Activated CD4-positive, alpha-beta T cell treated with anti-CD3 and anti-CD28 coated beads, Interleukin-10, Interleukin-2, amounts not matched to agents 100 ng/mL and 50 ng/mL, durations not matched to agents 16 hours and 8 hours (primary cell): ENCODE measurements at places on chromosomes 6 and 20.

DNA sequence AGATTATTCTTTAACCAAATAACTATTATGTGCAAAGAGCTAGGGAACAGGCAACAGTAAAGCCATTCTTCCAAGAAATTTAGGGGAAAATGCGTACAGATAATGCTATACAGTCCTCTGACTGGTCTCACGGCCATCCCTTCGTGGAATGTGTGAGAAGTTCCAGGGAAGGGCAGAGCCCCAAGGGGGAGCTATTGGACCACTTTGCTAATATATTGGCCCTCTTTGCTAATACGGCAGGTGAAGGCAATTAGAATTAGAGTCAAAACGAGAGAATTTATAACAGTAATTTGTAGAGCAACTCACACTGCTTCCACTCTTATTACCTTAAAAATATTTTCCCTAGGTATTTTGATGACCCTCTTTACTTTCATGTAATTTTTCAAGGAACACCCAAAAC lies 140.4 kb downstream of the IMPG1 start:
- no peak for DNase-seq

DNA sequence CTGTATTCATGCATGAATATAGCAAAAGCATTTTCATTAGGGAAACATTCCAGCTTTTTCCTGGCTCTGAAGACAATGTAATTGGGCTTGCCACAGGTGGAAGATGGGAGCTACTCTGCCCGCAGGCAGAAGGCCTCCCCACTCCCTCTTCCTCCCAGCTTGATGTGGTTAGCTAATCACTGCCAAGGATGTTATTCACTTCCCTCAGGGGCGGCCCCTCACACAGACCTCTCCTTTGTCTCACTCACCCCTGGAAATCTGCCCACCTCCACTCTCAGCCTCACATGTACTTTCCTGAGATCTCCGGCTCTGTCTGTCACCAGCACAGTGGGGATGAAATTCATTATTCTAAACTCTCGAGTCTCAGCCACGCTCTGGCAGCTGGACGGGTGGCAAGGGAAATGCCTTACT lies 100.7 kb downstream of the ANKRD60 start:
- no peak for DNase-seq

DNA sequence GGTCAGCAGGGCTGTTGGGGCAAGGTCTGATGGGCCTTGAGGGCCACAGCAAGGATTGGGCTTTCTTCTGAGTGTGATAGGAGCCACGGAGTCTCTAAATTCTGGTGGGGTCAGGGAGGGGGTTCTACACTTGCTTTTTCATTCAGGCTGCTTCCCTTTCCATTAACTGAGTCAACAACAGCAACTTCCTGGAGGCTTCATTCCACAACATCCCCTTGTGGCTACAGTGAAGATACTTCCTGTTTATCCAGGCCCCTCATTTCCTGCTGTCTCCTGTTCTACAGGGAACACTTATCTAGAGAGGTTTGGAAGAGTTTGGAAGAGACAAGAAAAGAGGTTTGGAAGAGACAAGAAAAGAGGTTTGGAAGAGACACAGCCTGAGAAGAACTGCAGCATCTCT lies 144.8 kb upstream of the ENPP5 start:
- DNase-seq = no peak

DNA sequence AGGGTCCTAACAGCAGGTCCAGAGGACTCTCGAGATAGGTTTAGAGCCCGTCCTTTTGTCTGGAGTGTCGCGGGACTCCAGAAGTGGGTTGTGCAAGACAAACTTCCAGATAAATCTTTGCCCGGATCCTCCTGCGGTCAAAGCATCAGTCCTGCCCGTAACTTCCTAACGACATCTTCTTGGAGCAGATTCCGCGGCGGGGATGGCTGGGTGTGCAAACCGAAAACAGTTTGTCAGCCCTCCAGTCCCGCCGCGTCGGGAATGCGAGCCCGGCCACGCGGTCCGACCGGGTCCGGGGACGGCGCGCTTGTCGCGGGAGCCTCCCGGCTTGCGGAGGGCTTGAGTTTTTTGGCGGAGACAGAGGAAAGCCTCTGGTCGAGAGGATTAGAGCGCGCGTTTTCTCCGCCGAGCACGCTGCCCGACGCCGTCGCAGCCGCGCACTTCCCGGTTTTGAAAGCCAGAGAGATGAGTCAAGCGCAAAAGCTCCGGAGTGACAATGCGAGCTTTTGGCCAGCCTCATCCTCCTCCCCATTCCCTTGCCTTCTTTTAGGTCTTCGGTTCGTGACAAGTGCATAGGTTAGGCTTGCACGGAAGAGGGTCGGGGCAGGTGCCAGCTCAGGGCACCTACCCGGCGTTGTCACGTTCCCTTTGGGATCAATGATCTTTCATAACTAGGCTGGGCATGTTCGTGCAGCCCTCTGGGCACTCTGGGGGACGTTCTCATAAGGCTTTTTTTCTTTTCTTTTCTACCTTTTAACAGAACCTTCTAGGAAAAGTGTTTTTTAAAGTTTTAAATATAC lies 91.3 kb upstream of the PRDM1 start:
- DNase-seq = peak; percentile 73

DNA sequence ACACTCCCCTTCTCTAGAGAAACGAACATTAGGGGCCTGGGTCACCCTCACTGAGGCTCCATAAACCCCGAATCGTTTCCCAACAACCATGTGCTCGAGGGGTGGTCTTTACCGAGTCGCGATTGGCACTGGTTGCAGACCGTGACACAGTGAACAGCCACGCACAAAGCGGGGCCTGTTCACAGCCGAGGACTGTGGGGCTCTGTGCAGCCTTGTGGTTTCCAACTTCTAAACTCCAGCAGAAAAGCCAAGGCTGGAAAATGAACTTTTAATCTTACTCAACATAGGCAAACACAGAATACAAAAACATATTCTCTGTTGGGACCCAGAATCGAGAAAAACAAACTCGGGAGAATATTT lies 19.0 kb downstream of the RRBP1 start:
- no peak for DNase-seq

GRCh38 chr6:166687070-166687878 lies 60.2 kb upstream of the RPS6KA2 start:
- DNase-seq = no peak

GRCh38 chr6:43771210-43771857 lies 1.3 kb downstream of the VEGFA start:
- DNase-seq = peak; percentile 81

DNA sequence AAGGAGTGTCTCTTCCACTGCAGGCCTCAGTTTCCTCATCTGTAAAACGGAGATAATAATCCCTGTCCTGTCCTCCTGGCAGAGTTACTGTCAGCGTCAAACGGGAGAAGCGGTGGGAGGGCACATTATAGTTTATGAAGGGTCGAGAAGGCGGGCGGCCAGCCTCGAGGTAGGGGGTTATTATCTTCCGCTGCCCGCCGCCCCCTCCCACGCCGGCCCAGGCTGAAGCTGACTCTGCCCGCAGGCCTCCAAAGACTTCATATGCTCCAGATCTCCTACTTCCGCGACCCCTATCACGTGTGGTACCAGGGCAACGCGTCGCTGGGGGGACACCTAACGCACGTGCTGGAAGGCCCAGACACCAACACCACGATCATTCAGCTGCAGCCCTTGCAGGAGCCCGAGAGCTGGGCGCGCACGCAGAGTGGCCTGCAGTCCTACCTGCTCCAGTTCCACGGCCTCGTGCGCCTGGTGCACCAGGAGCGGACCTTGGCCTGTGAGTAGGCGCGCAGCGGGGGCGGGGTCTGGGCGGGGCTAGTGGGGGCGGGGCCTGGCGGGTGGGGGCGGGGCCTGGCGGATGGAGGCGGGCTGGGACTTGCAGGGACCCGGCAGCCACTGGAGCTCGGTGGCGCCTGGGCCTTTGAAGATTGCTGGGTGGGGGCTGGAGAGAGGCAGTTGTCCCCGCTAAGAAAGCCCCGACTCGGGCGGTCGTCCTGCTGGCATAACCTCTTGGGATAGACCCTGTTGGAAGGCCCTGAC lies 2.8 kb downstream of the PROCR start:
- DNase-seq = no peak

DNA sequence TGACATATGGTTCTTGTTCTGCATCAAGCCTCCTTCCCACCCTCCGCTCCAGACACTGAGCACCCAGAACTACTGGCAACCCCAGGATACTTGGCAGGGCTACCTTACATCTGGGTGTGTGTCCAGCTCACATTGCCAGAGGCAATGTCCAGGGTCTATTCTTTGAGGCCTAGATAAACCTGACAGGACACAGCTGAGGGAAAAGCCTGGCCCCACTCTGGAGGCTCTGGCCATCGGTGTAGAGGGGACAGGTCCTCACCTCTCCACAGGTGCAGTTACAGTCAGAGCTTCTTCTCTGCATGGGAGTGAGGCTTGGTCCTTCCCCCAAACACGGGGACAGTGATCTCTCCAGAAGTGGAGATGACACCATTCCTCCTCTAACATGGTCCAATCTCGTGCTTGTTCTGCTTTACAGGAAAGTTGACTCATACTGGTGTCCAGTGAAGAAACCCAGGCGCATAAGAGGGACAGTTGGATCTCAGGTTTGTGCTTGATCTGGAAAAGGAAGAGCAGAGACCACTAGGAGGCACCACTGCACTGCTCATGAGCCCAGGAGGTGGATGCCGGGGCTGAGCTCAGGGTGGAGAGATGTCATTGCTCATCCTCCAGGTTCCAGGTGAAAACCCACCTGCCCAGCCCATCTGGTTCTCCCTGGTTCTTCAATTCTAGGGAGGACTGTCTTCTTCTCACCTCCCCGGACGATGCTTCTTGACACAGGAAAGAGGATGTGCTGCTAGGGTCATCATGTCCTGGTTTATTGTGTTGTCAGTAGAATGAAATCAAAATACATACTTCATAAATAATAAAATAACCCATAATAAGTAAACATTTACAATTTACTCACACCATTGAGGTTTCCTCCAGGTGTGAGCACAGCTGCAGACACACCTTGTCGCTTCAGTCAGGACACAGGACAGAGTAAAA lies 14.7 kb downstream of the HLA-F start:
- DNase-seq = peak; percentile 69

DNA sequence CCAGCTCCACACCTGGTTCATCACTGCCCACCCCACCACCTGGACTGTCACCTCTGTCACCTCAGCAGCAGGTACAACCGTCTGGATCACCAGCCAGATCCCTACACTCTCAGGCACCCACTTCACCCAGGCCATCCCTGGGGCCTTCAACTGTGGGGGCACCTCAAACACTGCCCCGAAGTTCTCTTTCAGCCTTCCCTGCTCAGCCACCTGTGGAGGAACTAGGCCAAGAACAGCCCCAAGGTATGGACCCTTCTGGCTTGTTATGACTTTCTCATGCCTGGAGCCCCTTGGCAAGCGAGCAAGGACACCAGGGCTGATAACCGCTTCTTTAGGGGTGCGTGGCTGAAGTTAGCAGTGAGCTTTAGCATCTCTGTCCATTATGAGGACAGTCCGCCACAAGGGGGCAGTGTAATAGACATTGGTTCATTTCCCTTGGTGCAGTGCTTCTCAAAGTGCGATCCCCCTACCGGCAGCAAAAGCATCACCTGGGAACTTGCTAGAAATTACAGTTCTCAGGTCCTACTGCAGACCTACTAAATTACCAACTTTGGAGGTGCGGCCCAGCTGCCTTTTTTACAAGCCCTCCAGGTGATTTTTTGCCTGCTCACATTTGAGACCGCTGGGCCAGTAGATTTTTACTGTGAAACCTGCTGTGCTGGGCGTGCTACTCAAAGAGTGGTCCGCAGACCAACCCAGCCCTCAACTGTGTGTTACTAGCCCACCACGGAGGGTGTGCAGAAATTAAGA lies 32.5 kb downstream of the PNPLA1 start:
- peak; percentile 94 for DNase-seq

- no peak for DNase-seq
These were observed 906 bp downstream of the ANKRD60 start for GRCh38 chr20:58227391-58228102.

DNA sequence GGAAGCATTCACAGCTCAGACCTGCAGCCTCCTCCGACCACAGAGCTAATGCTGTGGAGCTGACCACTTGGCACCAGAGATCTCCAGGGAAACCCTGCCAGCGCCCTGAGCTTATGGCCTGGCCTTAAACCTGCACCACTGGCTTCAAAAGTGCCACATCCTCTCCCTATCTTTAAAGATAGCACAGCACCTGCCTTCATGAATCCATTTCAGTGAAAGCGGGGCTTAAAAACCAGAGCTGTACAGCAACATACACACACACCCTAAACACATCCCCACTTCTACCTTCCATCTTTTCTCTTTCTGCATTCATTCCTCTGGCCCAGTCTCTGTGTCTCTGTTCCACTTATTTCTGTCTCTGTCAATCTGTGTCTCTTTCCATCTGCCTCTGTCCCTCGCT lies 59.8 kb upstream of the CCDC167 start:
- DNase-seq = no peak
